SW480 (cell line): ENCODE measurements at places on chromosomes 16 and 17.

GRCh38 chr17:61063528-61063927 lies 336.1 kb upstream of the TBX2 start:
- DNase-seq = no peak

DNA sequence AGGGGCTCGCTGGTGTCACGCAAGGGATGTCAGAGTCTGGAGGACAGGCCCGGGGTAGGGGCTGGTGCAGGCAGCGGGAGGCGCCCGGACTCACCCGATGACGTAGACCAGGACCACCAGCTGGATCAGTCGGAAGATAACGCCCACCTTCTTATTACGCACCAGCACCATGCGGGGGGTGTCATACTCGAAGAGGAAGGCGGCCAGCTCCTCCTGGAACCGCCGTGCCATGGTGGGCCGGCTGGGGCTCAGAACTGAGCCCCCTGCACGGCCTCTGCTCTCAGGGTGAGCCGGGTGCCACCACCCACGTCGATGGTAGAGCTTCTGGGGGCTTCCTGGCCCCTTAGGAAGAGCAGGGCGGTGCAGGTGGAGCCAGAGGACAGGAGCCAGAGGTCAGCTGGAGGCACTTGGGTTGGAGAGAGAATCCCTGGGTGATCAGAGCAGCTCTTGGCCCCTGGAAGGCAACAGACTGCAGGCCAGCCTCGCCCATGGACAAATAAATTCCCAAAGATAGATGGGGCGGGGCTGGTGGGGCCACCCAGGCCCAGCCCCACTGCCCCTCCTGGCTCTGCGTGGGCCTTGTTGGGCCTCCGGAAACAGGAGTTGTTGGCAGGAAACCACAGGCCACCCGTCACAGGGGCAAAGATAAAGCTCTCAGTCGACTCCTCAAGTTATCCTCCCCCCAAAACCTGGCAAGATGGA lies at the start of gene P2RX1:
Gene P2RX1 (minus strand): TSS at position 471 of the 702 bp plus-strand sequence. CDS start 240 bp downstream, at position 231.
- peak; percentile 33 for DNase-seq

DNA sequence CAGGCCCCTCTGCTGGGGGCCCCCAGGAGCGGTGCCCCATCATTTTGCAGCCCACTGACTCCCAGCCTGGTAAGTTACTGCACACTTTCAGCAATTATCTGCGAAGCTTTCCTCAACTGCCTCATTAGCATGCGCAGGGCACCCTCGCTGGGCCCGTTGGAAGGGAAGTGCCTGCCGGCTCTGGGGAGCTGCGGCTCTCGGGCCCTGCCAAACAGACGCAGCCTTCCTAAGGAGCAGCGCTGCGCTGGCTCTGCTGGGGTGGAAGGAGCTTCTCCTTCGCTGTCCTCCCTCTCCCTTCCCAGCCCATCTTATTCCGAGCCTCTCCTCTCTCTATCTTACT lies 71.0 kb downstream of the RBBP6 start:
- DNase-seq = no peak

DNA sequence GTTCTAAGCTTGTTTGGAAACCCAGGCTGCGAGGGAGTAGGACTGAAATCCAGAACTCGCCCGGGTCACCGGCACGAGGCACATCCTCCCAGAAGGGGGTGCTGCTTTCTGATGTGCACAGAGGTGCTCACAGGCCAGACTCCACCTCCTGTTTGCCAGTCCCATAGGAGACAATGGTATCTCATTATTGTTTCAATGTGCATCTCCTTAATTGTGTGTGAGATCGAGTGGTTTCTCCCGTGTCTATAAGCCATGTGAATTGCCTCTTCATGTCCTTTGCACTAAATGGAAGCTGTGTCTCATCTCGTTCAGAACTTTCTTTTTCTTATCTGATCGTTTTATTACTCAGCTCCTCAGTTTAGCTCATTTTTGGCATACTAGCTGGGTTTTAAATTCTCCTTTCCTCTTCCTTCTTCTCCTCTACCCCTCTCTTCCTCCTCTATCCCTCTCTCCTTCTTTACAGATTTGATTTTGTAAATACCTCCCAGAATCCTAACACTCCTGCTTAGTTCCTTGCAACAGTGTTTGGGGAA lies 32.1 kb upstream of the PRKCB start:
- peak; percentile 48 for DNase-seq

DNA sequence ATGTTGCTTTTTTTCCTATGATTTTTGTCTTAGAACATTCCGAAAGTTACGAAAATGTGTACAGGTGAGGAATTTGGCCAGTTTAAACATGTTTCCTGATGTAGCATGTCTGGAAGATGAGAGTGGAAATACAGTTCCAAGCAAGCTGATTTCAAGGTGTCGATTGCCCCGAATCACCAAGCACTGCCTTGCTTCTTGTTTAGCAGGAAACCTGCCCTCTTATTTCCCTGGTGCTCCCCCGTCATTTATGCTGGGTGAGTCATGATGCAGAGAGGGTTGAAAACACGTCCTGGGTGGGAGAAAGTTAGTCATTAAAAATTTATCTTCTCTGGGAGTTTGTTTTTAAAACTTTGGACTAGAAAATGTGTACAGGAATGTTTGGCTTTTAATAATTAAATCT lies 608.6 kb upstream of the EEF2KMT start:
- no peak for DNase-seq
